CD8-positive, alpha-beta memory T cell (primary cell): ENCODE measurements at places on chromosomes 6 and 20. TPM values are rescaled to one million over a fixed set of nuclear protein-coding genes. Genes with fewer than 3 reads are reported as not detected.
A peak's percentile ranks its signal among the peaks of the same experiment; 100 is the strongest.

GRCh38 chr20:62726716-62727583 is 18.3 kb downstream of the NTSR1 start:
- DNase-seq = no peak

GRCh38 chr6:2558098-2558680 is 192.5 kb downstream of the MYLK4 start:
- DNase-seq = no peak

DNA sequence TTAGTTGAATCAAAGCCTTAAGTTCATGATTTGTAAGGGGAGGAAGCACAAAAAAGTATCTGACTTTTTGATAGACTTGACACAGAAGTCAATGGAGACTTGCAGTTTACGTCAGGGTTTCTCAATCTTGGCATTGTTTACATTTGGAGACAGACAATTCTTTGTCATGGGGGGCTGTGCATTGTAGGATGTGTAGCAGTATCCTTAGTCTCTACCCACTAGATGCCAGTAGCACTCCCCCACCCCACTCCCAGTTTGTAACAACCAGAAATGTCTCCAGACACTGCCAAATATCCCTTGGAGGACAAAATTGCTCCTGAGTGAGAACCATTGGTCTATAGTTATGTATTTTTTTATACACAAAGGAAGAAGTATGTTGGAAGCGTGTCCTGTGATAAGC is 434.1 kb downstream of the RFPL4B start:
- no peak for DNase-seq

GRCh38 chr6:88074791-88075190 is 27.1 kb downstream of the SPACA1 start:
- no peak for DNase-seq

DNA sequence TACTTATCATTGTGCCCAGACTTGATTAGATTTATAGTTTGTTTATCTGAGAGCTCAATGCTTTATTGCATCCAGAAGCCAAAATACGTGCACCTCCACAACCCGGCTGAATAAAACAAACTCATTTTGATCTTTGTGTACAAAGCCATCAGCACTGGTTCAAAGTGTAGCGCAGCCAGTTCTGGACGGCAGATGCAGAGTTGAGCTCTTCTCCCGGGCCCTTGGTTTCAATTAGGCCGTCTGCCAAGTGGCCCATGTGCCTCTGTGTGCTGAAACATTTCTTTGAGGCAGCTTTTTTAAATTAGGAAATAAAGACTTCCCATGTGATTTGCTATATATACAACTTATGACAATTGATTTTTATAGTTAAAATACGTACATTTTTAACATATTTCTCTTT is 96.2 kb upstream of the RSPO3 start:
- no peak for DNase-seq

- no peak for DNase-seq
Measured at GRCh38 chr20:20231528-20232298, 136.2 kb upstream of the INSM1 start.

DNA sequence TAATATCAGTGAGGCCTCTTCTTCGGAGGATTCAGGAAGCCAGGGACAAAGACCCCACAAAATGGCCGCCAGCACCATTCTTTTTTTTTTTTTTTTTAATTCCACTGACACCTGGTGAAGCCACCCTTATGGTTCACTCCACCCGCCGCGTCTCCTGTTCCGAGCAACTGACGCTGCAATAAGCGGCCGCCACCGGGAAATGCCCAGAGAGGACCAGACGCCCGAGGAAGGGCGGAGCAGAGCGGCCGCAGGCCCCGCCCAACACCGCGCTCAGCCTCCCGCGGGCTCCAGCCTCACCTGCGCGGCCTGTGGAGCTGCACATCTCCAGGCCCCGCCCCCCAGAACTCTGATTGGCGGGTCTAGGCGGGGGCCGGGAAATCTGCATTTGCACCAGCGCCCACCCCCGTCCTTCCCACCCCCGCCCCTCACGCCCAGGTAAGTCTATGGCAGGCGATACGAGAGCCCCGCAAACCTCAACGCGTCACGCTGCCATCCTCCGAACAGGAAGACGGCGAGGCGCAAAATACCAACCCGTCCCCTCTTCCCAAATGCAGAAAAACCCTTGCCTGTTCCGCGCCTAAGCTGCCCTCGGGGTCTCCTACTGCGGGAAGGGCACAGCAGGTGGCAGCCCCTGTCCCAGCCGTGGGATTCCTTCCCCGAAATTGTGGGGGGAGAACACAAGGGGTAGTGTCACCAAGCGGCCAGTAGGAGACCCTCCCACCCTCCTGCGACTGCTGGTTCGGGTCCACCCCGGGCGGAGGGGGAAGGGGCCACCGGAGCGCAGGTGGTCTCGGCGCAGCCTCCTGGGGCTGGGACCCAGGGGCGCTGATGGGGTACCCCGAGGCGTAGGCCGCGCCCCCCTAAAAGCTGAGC is 960 bp downstream of the ATP9A start:
- DNase-seq = peak; percentile 39

DNA sequence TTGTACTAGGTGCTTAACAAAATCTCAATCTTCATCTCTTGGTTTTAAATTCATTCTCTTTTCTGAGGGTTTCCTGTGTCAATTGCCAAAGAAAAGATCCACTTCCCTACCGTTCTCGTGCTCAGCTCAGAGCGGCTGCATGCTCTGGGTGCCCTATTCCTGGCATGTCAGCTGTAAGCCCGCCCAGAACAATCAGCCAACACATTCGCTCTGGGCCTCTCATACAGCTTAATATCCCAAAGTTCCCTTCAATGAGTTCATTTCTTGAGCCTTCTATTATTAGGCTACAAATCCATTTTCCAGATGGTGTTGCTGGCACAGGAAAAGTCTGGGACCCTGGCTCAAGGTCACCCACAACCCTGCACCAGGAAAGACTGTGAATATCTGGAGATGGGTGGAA is 24.3 kb upstream of the LRFN2 start:
- DNase-seq = no peak

DNA sequence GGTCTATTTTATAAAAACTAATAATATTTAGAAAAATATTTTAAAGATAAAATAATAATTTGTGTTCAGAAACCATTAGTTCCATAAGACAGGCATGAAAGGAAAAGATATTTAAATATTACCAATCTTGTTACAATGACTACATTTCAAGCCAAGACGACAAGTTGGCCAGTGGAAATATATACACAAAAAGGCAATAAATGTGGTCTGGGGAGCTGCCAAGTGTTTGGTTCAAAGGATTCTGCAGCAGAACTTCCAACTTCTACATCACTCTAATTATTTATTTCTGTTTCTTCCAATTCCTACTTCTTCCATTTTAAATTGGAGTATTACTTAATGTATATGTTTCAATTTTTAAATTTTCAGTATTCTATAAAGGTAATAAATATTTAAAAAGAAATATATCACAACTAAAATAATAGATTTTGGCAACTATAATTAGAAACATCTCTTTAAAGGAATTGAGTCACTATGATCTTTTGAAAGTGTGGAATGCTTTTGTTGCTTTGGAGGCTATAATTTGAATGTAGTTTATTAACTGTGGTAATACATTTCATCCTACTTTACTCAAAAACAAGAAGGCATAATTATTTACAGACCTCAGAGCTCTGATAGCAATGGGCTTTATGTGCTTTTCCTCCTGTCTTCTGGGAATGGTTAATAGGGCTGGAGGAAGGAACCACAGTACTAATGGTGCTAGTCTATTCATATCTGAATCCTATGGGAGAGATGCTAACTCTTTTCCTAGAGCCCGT is 129.7 kb upstream of the FAM184A start:
- no peak for DNase-seq

- no peak for DNase-seq
Measured at GRCh38 chr20:17771206-17772004, 71.6 kb downstream of the BANF2 start.

GRCh38 chr6:89475101-89475500 is 42.1 kb downstream of the ANKRD6 start:
- no peak for DNase-seq

GRCh38 chr6:28291573-28291972 is 10.2 kb downstream of the PGBD1 start:
- no peak for DNase-seq

- no peak for DNase-seq
Measured at GRCh38 chr6:37738216-37738615, 40.5 kb upstream of the MDGA1 start.

DNA sequence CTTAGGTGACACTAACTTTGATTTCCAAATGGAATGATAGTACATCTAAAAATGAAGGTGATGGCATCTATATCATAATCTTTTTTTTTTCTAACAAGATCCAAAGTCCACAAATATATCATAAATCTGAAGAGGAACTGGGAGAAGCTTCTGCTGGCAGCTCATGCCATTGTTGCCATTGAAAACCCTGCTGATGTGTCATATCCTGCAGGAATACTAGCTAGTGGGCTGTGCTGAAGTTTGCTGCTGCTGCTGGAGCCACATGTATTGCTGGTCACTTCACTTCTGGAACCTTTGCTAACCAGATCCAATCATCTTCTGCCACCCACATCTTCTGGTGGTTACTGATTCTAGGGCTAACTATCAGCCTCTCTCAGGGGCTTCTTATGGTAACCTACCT is 27.4 kb upstream of the KHDC1 start:
- no peak for DNase-seq

DNA sequence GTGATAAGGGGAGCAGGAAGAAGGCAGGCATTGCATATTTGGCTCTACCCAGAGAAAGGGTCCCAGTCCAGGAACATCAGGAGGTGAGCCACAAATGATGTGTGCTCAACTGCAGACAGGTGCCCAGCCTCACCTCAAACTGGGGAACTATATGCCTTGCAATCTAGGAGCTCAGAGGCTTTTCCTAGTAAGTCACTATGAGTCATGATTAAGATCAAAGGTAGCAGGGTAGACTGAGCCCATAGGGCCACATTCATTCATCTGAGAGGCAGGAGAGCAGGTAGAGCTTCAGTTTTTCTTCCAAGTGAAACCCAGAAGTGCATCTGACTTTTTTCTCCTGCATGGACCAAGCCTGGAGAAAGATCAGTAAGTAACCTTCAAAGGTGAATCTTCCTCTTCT is 31.3 kb downstream of the MARCKS start:
- DNase-seq = no peak

CALHM4 gene
- not detected for total RNA-seq

TAGAP gene
- total RNA-seq = 145 TPM

ADAM33 gene
- not detected for total RNA-seq

PROKR2 gene
- not detected for total RNA-seq

PPP1R16B gene
- total RNA-seq = 171 TPM
